ENCODE measurements at places on chromosomes 2 and 18.

DNA sequence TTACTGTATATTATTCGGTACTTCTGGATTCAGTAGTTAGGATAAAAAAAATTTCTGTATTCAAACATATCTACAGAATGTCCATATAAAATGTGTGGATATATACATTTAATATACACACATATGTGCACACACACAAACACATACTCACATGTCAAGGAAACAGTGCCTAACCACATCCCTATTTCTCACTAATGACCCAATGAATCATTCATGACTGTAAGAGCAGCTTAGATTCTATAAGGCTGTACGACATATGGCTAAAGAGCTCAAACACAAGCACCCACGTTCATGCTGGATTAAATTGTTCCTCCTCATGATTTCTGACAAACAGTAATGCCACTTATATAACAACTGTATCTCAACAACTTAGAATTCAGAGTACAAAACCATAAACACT is 457.3 kb downstream of the ADCYAP1 start:
- DNase-seq = no peak

GRCh38 chr2:2942225-2942624 is 435.4 kb downstream of the EIPR1 start:
- no peak for DNase-seq

- DNase-seq = no peak
Measured at GRCh38 chr2:112841295-112842044, 4.9 kb upstream of the IL1B start.

DNA sequence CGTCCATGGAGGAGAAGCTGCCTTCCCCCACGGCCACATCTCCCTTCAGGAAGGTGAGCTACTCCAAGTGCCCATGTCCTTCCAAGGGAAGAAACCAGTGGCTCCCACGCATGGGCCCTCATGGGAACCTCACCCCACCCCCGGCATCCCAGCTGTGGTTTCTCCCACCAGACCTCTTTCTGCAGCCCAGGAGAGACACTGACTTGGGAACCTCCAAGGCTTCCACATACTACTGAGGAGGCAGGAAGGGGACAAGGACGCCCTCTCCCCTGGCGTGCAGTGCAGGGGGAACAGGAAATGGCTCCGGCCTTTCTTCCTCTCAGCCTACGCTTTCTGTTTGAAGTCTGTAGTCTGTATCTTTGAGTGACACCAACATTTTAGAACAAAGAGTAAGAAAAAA is 104.5 kb upstream of the EPC2 start:
- no peak for DNase-seq

- DNase-seq = no peak
Measured at GRCh38 chr2:48883661-48884060, 128.1 kb upstream of the LHCGR start.

DNA sequence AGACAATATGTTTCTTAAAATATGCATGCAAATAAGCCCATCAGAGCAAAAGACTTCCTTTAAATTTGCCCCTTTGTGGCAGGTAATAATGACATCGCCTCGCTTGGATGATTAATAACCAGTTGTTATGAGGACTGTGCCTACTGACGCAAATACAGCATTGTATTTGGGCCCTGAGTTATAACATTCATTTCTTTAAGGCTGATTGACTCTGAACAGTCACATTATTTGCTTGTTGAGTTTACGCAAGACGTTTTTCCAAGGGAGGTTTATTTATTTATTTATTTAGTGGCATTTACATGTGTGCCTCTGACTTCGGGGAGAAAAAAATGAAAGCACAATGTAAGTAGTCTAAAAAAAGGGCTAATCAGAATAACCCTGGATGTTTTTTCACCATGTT is 88.3 kb downstream of the SLC8A1 start:
- no peak for DNase-seq

GRCh38 chr18:4286256-4286655 is 168.9 kb downstream of the DLGAP1 start:
- no peak for DNase-seq

GRCh38 chr18:363301-364085 is 95.6 kb upstream of the THOC1 start:
- no peak for DNase-seq

GRCh38 chr18:44996261-44996660 is 315.6 kb downstream of the SETBP1 start:
- DNase-seq = no peak

GRCh38 chr2:72399879-72400278 is 252.2 kb upstream of the CYP26B1 start:
- no peak for DNase-seq

DNA sequence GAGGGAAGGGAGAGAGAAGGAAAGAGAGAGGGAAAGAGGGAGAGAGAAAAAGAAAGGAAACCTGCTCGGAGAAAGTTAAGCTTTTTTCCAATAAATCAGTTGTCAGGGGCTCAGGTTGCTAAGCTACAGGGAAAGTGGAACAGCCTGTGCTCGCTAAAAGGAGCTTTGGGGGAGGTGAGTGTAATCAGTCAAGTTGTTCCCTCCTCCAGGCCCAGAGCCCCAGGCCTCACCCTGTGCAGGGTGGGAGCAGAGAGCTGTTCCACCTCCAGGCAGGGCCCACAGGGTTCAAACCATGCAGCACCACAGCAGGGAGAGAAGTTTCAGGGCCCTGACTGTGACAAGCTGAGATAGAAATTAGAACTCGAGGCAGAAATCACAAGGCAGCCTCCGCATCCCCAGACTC is 56.4 kb upstream of the PPP1CB start:
- DNase-seq = peak; percentile 49

DNA sequence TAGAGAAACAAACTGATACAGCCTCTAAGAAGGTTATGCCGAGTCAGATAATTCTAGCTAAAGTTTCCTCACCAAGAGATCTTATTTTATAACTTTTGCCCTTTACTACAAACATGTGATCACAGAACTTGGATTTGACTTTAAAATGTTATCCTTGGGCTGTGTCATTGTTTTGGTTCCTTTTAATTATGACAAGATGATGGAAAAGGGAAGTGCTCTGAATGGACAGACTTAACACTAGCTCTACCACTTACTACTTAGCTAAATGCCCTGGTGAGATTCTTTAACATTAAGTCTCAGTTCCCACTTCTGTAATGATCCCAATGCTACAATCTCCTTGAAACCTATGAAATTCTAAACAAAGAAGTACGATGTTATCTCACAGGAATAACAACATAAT is 69.9 kb downstream of the RTTN start:
- DNase-seq = no peak

DNA sequence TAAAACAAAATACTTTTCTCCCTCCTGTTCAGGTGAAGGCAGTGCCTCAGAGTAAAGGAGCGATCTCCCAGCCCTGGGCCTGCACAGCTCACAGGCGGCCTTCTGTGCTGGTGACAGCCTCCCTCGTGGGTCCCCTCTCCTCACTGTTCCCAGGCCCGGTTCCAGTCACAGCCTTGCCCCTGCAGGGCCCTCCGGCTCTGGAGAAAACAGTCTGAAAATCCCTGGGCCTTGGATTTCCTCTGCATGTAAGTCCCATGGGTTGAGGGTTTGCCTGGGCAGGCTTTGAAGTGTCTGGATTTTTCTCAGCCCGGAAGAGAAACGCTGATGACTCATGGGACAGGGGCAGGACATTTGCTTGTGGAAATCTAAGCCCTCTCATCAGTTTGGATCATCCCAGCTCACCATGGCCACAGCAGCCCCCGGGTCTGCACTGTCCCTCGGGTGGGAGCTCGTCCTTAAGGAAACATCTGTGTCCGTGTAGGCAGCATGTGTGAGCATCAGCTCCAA is 186.1 kb upstream of the RAB12 start:
- DNase-seq = no peak

- no peak for DNase-seq
Measured at GRCh38 chr2:29769847-29770246, 151.5 kb downstream of the ALK start.

DNA sequence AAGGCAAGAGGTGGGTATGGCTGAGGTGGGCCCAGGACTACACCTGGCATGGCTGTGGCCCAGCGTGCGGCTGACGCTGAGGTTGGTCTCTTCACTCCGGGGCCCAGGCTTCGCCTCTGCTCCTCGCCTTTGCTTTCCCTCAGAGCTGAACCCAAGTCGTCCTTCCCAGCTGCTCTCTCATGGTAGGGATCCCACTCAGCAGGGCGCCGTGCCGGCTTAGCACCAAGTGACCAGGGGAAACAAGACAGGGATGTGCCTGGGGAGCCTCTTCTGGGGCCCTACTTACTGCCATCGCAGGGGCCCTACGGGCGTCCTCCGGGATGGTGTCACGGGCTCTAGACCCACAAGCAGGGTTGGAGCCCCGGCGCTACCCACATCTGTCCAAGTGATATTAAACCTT is 138.1 kb upstream of the ALKAL2 start:
- no peak for DNase-seq

GRCh38 chr18:35477497-35477896 is 20.3 kb downstream of the INO80C start:
- DNase-seq = no peak

DNA sequence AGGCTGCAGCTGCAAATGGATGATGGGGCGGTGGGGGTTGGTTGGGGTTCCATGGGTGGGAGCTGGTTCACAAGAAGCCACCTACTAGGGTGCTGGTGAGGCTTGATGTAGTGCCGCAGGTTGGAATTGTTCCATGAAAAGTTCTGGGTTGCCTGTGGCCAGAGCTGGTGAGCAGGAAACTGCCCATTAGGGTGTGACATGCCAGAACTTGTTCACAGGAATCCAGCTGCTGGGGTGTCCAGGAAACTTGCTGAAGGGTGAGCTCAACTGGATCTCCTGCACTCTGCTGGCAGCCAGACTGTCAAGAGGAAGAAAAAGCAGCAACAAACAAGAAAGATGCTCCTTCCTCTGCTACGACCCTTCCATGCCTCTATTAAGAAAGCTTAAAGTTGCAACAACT is 48.8 kb downstream of the MAP3K20 start:
- no peak for DNase-seq

GRCh38 chr2:23662941-23663920 is 263.7 kb downstream of the ATAD2B start:
- DNase-seq = no peak

DNA sequence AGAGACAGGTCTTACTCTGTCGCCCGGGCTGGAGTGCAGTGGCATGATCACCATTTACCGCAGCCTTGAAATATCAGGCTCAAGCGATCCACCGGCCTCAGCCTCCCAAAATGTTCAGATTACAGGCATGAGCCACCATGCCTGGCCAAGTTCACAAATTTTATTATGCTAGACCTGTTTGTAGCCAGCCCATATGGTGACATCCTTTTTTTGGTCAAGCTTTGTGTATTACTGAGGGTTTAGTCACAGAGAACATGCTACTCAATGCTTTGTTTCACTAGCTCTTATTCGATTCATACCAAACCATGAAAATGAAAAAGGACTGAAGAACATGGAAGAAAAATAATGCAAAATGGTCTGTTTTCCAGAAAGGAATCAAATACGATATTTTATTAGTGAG is 41.4 kb downstream of the DGKD start:
- DNase-seq = no peak

- DNase-seq = no peak
Measured at GRCh38 chr18:5720132-5720531, 175.2 kb downstream of the TMEM200C start.

- DNase-seq = no peak
Measured at GRCh38 chr18:6605115-6605869, 124.2 kb upstream of the ARHGAP28 start.

GRCh38 chr2:17646081-17646554 is 105.6 kb downstream of the VSNL1 start:
- DNase-seq = peak; percentile 45

DNA sequence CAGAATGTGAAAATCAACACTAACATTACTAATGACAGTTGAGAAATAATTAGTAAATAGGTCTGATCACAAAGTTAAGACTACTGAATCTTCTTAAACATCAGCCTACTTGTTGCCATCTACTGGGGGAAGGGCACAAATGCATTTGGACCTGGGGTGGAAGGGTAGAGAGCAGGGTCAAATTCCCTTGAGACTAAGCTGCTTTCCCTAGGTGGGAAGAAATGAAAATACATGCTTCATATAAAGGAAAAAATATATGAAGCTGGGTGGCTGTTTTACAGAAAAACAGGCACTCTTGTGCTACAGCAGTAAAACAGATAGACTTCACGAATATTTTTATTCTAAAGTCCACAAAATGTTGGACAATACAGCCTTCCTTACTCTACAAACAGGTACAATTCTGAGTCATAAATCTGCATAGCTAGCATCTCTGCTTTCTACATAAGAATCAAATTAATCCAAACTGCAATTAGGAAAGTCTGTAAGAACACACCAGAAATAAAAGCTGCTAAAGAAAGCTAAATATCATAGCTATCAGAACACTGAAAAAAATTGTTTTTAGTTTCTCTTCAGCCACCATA is 10.9 kb downstream of the TRIP12 start:
- peak; percentile 45 for DNase-seq

DNA sequence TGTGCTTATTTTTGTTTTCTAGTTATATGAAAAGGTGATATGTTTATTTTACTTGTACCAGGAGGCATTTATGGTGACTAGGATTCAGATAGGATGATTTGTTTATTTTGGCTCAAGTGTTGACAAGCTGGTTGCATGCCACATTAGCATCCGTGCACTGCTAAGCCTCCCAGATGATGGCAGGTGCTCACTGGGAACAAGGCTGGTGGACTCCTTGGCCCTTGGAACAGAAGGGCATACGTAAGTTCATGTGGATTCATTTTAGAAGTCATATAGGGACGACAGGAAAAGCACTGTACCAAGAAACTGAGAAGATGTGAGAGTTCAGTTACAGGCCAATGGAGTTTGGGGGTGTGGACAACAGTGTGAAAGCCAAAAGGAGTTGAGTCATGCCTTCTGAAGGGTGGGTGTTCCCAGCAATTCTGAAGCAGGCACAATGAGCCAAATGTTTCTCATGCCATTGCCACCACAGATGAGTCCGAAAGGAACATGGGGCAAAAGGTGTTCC is 166.2 kb downstream of the PHLPP1 start:
- DNase-seq = no peak

- peak; percentile 7 for DNase-seq
Measured at GRCh38 chr18:61335684-61336555, 2.7 kb downstream of the CDH20 start.

DNA sequence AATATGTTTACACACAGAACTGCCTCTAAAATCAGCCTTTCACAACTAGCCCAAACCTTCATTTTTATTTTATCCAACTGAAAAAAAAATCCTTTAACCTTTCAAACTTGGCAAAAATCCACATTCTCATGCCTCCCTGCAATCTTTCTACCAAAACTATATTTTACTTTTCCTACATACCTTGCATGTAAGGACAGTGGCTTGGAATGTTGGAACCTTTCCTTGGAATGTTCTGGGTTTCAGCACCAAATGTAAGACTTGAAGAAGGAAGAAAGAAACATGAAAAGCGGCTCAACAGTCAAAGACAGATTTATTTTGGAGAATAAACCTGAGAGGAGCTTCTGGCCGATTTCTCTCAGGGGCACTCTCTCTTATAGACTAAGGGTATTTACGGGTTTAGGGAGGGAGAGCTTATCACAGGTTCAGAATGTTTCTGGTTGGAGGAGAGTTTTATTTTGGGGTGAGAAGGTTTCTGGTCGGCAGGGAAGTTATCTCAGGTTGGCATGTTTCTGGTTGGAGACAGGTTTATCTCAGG is 79.7 kb downstream of the RRM2 start:
- DNase-seq = no peak

GRCh38 chr2:222303828-222304736 is 5.3 kb upstream of the PAX3 start:
- no peak for DNase-seq
